ENCODE measurements at places on chromosomes 11 and 22.

DNA sequence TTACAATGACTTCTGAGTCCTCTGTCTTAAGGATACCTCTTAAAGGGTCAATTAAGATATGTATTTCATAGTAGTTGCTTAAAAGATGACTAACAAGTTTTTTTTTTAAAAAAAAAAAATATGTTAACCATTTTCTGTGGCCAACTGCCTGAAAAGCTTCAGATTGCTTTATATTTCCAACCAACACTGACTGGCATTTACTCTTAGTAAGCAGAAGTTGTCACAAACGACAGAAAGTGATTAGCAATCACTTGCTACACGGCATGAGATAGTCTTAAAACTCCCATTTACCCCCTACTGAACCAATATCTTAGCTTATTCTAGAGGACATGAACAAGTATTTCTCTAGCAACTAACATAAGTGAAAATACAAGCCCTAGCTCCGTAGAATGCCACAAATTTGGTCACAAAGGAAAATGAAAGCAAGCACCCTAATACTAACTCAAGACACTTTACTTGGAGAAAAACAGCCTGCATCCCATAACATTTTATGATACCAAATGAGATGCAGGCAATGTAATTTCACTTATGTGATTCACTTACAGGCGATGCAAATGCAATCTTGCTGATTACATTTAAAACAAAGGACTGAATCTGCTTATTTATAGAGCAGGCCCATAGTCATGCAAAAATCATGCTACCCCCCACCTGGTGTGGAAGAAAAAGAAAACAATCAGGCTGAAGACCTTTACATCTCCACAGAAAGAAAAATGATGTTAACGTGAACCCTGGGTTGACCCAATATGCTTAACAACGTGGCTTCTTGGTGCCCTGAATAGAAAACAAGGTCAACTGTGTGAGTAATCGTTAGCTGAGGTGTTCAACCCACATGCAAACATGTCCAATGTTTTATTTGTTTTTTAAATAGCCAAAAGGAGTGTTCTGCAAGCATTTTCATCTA, 25.7 kb downstream of the MPPED2 start:
- DNase-seq, result no peak

DNA sequence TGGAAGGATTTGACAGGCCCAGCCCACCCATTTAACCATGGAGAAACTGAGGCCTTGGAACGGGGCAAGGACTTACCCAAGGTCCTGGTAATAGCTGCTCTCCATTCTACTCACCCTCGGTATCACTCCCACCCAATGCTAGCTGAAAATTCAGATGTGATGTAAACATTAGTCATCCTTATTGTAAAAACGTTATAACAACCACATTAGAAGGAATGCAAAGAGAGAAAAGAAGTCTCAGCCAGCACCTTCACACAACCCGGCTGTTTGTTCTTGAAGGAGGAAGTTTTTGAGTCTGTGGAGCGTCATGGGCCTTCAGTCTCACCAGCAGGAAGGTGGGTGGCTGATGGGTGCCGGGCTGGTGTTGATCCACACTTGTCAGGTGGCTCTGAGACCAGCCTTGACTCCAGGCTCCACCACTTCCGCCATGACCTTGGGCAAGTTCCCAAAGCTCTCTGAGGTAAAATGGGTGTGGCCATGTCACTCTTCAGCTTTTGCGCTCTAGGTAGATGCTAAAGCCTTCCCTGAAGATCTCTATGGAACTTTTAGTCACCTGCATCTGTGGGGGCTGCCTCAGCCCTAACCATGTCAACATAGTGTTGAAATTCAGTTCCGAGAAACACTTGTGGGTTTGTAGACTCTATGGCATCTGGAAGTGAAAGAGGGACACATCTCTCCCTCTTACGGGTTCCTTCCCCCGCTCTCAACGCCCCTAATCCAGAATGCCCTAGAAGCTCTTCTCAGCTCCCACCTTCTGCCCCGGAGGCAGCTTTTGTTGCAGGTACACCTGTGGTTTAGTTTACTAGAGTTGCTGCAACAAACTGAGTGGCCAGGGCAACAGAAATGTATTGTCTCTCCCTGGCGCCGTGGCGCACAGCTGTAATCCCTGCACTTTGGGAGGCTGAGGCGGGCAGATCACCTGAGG, 14.8 kb downstream of the CD6 start:
- no peak for DNase-seq

DNA sequence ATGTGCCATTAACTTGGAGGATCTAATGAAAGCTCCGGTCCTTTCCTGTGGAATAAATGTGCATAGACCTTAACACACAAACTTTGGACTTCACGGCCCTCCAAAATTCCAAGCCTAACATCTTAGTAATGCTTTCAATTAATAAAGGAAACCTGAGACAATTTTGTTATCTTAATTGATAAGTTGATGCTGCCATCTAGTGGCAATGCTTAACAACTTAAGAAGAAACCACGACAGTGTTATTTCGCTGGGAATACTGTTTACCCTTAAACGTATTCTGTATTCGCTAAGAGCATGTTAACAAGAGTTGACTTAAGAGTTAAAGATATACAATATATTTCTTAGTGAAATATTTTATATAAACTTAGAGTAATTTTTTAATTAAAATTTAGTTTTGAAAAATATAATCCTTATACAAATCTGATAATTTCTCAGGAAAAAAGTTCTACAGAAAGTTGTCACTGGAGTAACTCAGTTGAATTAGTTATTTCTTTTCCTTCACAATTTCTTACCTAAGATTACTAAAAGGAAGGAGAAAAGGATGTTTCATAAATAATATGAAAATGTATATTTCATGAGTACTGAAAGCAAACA, 35.0 kb upstream of the OR9G4 start:
- DNase-seq, result no peak

DNA sequence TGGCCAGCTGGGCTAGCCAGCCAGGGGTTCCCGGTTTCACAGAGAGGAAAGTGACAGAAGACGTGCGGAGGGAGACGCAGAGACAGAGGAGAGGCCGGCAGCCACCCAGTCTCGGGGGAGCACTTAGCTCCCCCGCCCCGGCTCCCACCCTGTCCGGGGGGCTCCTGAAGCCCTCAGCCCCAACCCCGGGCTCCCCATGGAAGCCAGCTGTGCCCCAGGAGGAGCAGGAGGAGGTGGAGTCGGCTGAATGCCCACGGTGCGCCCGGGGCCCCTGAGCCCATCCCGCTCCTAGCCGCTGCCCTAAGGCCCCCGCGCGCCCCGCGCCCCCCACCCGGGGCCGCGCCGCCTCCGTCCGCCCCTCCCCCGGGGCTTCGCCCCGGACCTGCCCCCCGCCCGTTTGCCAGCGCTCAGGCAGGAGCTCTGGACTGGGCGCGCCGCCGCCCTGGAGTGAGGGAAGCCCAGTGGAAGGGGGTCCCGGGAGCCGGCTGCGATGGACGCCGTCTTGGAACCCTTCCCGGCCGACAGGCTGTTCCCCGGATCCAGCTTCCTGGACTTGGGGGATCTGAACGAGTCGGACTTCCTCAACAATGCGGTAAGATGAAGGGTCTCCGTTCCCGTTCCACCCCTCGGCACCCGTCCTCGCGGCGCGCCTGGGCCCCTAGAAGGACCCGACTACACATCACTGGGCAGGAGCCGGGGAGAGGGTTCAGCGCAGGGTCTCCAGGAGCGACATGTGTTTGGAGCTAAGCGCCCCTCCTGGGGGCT, at the start of gene CREB3L1:
CREB3L1 (plus strand) TSS at position 41 of the 765 bp plus-strand sequence; CDS start at position 491, 450 bp downstream.
- DNase-seq, result no peak

GRCh38 chr11:132595246-132595645, 937.1 kb downstream of the OPCML start:
- no peak for DNase-seq

DNA sequence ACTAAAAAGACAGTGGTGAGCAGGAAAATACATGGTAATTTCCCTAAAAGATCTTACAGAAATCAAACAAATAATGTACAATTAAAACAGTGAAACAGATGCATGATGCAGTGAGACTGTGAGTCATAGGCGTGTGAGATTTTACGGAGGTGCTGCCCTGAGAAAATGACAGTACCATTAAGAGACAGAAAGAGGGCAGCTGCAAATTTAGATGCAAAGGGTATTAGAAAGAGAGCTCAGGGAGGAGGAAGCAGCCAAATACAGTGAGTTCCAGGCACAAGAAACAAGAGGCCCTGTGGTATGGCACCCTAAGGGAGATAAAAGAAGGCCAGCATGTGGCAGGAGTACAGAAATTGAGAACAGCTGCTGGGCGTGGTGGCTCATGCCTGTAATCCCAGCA, 88.5 kb upstream of the FIBIN start:
- peak; percentile 23 for DNase-seq

DNA sequence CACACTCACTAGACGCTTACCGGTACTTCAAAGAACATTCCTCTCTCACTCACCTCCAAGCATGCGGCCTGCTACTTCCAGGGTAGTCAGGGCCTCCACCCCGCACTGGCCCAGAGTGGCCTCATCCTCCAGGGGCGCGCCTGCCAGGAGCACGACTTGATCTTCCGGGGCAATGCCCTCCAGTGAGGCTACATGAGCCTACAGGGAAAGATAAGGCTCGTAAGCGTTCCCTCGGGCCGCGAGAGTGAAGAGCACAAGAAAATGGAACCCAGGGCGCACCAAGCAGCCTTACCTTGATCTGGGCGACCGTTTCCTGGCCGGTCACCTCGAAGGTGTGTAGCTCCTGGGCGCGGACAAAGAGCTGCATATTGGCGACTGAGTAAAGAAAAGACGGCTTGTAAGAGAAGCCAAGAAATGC, 478 bp downstream of the FAU start:
- no peak for DNase-seq

GRCh38 chr11:11857769-11858168, 16.0 kb downstream of the USP47 start:
- no peak for DNase-seq

DNA sequence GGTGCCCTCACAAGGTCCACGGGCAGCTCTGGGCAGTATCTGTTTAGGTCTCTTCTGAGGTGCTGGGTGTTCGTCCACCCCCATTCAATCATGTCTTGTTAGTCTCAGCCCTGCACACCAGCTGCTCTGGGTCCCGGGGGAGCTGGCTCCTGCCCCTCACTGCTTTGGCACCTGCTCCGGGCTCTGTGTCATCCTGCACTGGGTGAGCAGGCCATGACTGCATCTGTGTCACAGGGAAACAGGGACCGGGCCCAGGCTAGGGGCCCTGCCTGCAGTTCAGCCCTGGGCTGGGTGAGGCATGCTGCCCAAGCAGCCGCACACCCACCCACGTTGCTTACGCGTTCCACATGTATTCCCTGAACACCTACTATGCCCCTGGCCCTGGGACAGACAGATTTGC, 43.9 kb downstream of the ELFN2 start:
- DNase-seq, result no peak

DNA sequence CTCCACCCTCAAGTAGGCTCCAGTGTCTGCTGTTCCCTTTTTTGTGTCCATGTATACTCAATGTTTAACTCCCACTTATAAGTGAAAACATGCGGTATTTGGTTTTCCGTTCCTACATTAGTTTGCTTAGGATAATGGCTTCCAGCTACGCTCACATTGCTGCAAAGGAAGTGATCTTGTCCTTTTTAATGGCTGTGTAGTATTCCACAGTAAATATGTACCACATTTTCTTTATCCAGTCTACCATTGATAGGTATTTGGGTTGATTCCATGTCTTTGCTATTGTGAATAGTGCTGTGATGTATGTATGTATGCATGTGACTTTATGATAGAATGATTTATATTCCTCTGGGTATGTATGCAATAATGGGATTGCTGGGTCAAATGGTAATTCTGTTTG, 144.6 kb downstream of the BRD1 start:
- no peak for DNase-seq

GRCh38 chr22:49954354-49954753, 6.2 kb upstream of the PIM3 start:
- DNase-seq, result no peak

GRCh38 chr11:76803811-76804600, 20.9 kb downstream of the TSKU start:
- DNase-seq, result no peak

- no peak for DNase-seq
Measured at GRCh38 chr11:83118814-83119213, 38.1 kb upstream of the PCF11 start.

GRCh38 chr11:134358856-134359490, 27.2 kb downstream of the GLB1L2 start:
- no peak for DNase-seq

DNA sequence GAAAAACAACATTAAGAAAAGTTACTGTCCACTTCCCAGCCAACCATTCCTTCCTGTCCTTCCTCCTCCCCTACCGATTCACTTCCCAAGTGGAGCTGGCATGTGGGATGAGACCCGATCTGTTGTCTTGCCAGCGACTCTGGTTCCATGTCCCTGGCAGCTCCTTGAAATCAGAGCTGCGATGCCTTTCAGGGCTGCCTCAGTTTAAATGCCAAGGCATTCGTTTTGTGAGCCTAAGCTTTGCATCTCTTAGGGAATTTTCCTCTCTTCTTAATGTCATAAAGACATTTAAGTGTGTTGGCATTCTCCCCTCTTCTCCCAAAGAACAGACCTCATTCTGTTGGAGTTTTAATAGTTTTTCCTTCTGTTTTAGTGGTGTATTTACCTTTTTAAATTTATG, 98.4 kb downstream of the EXT2 start:
- no peak for DNase-seq

GRCh38 chr22:28030473-28030872, 111.4 kb upstream of the PITPNB start:
- DNase-seq, result no peak

- DNase-seq, result no peak
Measured at GRCh38 chr22:37571258-37571991, 8.5 kb downstream of the LGALS2 start.

- no peak for DNase-seq
Measured at GRCh38 chr11:107430525-107430924, 27.1 kb downstream of the CWF19L2 start.

DNA sequence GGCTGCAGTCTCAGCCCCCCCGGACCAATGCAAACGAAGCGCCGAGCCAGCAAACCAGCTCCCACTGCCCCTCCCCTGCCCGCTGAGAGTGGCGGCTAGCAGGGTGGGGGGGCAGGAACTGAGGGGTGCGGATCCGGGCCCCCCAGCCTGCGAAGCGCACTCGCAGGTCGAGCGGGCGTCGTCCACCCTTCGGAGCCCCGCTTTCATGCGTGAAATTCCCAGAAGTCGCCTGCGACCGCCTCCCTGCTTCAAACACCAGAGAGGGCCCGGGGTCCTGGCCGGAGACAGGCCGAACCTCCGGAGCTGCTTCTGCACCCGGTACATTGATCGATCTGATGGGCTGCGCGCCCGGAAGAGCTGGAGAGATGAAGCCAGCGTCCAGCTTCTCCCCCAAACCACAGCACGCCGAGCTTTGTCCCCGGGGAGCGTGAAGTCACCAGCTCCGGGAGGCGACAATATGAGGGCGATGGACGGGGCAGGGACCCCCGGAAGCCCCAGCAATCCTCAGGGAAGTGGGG, 646 bp upstream of the PATZ1 start:
- peak; percentile 48 for DNase-seq

Measured in amygdala (tissue), 56 donors.